ENCODE measurements at places on chromosomes 7 and 10. TPM values are rescaled to one million over a fixed set of nuclear protein-coding genes. Genes with fewer than 3 reads are reported as not detected.

Gene IKZF1
- total RNA-seq, result 1.2 TPM

GRCh38 chr10:63027531-63027930 is 105.6 kb upstream of the NRBF2 start:
- no peak for DNase-seq

- no peak for DNase-seq
These were observed 31.0 kb downstream of the CUX1 start for GRCh38 chr7:101848208-101848951.

Gene FAM25A
- not detected for total RNA-seq

DNA sequence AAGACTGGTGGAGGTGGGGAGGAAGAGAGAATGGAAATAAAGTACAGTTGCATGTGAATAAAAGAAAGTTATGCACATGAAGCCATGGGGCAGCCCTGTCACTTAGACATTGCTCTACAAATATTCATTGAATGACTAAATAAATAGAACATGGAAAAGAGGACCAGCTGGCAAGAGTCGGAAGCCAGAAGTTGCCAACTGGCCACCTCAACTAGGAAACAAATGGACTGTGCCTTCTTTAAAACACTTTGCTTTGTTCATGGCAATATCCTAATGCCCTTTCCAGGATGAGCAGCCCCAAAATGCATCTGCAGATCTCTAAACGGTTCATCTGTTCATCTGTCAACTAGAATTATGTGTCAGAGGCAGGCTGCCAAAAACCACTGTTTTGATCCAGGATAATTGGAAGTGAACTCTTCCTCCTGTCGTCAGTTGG is 157.3 kb downstream of the NOC3L start:
- no peak for DNase-seq

GRCh38 chr7:31335161-31335856 is 5.2 kb downstream of the NEUROD6 start:
- no peak for DNase-seq

Gene MMS19
- total RNA-seq, result 44.0 TPM

DNA sequence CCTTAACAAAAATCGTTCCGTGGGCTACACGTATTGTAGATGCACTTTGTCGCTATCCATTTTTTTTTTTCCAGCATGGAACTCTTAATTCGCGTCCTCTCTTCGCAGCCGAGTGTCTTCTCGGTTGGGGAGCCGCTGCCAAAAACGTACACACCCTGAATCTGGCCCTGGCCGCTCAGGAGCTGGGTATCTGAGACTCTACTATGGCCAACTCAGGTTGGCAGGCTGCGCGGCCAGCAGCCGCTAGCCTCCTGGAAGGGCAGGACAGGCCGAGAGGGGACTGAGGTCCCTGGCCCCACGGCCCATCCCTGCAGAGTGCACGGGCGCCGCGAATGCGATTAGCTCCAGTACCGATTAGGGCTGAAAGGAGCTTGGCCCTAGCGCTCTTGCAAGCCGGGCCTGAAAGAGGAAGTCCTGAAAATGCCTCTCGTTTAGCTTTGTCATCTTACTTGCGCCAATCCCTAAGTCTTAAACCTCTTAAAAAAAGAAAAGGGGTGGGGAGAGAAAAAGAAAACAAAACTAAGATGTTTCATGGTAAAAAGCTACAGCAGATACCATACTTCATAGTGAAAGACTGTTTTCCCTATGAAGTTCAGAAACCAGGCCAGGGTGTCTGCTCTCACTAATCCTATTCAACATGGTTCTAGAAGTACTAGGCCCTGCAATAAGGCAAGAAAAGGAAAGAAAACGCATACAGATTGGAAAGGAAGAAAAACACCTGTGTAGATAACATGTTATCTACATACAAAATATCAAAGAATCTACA is 113.2 kb upstream of the RHEB start:
- DNase-seq, result no peak

Data from frontal cortex (tissue), 4 donors.